ENCODE measurements at places on chromosomes 7 and 10. TPM values are rescaled to one million over a fixed set of nuclear protein-coding genes. Genes with fewer than 3 reads are reported as not detected.

The COL28A1 gene
- 0.74 TPM for total RNA-seq

The SLC26A5 gene
- total RNA-seq, result not detected

The CTAGE4 gene
- 0.25 TPM for total RNA-seq

The COA1 gene
- 32.0 TPM for total RNA-seq

The IFIT1B gene
- 0.49 TPM for total RNA-seq

Measured in temporal lobe (tissue), 4 donors.